ENCODE measurements at places on chromosomes 13 and 19.
A peak's percentile ranks its signal among the peaks of the same experiment; 100 is the strongest.

GRCh38 chr19:8120636-8121480 lies 28.5 kb downstream of the FBN3 start:
- no peak for DNase-seq

DNA sequence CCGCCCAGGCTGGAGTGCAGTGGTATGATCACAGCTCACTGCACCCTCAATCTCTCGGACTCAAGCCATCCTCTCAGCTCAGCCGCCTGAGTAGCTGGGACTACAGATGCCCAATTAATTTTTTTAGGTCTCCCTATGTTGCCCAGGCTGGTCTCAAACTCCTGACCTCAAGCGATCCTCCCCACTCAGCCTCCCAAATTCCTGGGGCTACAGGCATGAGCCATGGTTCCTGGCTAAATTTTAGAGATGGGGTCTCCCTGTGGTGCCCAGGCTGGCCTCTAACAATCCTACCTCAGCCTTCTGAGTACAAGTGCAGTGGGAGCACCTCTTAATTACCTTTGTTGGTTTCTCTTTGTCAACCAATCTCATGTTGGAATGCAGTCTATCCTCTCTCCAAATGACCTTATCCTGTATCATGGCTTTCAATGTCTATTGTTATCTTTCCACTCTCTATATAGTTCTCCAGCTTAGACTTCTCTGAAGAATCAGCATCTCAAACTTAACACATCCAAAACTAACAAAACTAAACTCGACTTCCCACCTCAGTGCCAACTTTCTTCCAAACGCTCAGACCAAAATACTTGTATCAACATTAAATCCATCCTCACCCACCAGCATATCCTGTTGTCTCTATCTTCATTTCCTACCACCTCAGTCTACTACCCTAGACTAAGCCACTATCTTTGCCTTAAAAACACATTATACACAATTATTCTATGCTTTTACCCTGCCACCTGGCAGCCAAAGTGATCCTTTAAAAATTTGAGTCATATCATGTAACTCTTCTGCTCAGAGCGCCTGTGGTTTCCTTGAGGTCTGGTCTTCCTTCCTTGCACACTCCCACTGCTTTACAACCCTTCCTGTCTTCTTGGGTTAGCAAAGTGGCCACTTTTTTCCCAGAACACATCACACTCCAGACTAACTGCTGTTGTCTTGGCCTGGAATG lies 6.7 kb downstream of the TPT1 start:
- DNase-seq = peak; percentile 66

DNA sequence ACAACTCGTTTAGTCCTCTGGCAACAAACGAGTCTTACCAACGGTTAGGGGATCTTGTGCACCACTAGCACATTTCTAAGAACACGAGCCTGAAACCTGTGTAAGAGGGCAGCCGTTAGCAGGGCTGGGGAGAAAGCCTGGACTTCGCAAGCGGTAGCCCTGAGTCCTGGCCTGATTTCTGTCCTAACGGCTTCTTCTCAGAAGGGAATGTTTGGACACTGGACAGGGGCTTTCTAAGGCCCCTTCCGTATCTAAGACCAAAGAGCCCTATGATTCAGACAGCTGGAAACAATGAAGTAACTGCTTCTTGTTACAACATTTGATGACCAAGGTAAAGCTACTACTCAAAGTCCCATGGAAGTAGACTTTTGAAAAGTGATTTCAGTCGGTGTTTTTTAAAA lies 2.2 kb downstream of the ANKRD10 start:
- DNase-seq = no peak

GRCh38 chr13:104315606-104316005 lies 1249.4 kb upstream of the SLC10A2 start:
- no peak for DNase-seq

- no peak for DNase-seq
These were observed 16.7 kb downstream of the PIP5K1C start for GRCh38 chr19:3683405-3684053.

DNA sequence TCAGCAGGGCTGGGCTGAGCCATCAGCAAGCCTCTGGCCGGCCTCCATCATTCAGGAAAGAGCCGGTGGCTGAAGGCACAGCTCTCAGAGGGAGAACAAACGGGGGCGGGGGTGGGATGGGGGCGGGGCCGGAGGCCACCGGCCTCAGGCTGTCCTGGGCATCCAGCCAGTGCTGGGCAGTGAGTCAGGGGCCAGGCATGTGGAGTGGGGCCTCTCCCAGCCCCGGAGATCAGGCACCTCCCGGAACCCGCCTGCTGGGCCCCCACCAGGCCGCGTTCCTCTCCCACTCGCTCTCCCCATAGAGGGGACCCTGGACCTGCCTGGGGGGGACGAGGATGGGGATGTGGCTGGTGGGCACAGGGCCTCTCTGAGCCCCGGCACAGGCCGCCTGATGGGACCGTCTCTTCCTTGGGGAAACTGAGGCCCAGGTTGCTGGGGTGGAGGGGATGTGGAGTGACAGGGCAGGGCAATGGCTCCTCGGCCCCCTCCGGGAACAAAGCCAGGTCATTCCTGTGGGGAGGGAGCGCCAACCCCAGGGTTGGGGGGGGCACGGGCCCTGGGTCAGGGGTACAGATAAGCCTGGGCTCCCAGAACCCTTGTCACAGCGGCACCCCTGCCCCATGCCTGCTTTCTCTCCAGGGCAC lies 12.9 kb downstream of the SPC24 start:
- no peak for DNase-seq
